ENCODE measurements at places on chromosomes 3 and 15. TPM values are rescaled to one million over a fixed set of nuclear protein-coding genes. Genes with fewer than 3 reads are reported as not detected.

- no peak overlapping the region for H3K4me3 ChIP-seq
- DNase-seq: no peak
- H3K27me3 ChIP-seq: no peaks in the 10 kb centered on the region
- H3K36me3 ChIP-seq: no peaks in the 10 kb centered on the region
- H3K27ac ChIP-seq: no peak overlapping the region
- H3K4me1 ChIP-seq: no peaks in the 10 kb centered on the region
Measured at GRCh38 chr3:186013312-186013711, 75.5 kb upstream of the TRA2B start.

DNA sequence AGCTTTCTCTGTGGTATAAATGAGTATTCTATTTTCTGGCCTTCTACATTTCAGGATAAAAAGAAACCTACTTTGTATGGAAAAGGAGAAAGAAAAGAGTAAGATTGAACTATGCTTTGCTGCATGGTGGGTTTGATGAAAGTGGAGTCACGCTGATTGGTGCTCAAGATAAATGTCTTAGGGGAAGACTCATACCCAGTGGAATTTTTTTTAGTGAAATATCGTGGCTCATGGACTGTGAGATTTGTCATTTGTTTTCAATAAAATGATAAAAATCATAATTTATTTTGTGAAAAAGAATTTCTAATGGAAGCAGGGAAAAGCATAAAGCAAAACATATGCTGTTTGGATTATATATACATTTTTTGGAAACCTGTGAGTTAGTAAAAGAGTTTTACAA lies 292.5 kb downstream of the ZPLD1 start:
- H3K27ac ChIP-seq: no peak overlapping the region
- no peaks in the 10 kb centered on the region for H3K4me1 ChIP-seq
- no peak for DNase-seq
- H3K4me3 ChIP-seq: no peak overlapping the region
- H3K27me3 ChIP-seq: no peaks in the 10 kb centered on the region

DNA sequence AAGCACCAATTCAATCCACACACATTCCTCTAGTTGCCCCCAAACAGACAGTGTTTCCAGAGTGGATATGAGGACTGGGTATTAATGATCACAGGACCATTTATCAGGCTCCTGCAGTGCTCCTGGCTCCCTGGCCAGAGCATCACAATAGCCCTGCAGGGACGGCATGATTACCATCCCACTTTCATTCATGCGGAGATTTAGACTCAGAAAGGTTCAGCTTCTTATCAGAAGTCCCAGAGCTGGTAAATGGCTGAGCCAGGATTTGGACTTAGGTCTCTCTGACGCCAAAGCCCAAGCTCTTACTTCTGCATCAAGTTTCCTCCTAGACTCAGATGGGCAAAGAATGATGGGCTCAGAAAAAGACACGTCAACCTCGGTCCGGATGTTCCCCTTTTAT lies 2.9 kb upstream of the EPHB3 start:
- H3K27ac ChIP-seq: no peak overlapping the region
- H3K4me3 ChIP-seq: no peak overlapping the region
- no peaks in the 10 kb centered on the region for H3K36me3 ChIP-seq

DNA sequence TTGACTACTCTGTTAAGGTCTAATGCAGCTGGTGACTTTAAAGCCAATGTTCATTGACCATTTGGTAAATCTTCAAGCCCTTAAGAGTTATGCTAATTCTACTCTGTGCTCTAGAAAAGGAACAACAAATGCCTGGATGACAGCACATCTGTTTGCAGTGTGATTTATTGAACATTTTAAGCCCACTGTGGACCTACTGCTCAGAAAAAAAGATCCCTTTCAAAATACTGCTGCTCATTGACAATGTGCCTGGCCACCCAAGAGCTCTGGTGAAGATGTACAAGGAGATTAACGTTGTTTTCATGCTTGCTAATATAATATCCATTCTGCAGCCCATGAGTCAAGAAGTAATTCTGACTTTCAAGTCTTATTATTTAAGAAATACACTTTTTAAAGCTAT lies 110.8 kb downstream of the TBC1D5 start:
- H3K27ac ChIP-seq: no peak overlapping the region
- no peaks in the 10 kb centered on the region for H3K27me3 ChIP-seq
- no peaks in the 10 kb centered on the region for H3K36me3 ChIP-seq
- DNase-seq: no peak
- no peak overlapping the region for H3K4me3 ChIP-seq
- no peaks in the 10 kb centered on the region for H3K4me1 ChIP-seq

DNA sequence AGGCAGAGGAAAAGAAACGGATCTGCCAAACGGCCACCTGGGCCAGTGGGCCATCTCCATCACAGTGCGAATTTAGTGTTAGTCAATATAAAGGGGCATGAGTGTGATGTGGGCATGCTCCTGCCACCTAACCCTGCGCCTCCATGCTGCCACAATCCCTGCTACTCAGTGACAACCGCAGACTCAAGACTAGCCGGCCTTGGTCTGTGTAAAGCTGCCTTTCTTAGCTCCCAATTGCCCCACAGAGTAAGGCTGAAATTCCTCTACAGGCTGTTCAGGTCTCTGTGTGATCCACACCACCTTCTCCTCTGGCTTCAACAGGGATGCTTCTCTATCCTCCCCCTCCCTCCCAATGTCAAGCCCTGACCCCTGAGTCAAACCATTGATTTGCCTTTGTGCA lies 269.7 kb downstream of the XXYLT1 start:
- H3K4me3 ChIP-seq: no peak overlapping the region
- no peaks in the 10 kb centered on the region for H3K36me3 ChIP-seq
- no peak for DNase-seq
- peaks cover 22% of the 10 kb centered on the region for H3K4me1 ChIP-seq
- no peaks in the 10 kb centered on the region for H3K27me3 ChIP-seq

DNA sequence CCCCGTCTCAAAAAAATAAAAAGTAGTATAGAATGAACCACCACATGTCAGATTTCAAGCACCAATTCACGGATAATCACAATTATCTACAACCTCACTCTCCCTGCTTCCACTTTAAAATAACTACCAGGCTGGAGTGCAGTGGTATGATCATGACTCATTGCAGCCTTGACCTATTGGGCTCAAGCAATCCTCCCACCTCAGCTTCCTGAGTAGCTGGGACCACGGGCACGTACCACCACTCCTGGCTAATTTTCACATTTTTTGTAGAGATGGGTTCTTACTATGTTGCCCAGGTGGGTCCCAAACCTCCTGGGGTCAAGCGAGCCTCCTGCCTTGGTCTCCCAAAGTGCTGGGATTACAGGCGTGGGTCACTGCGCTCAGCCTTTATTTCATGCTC lies 38.1 kb upstream of the LDHAL6B start:
- DNase-seq: no peak
- H3K27me3 ChIP-seq: no peaks in the 10 kb centered on the region
- peaks cover 13% of the 10 kb centered on the region for H3K36me3 ChIP-seq
- H3K4me3 ChIP-seq: no peak overlapping the region
- H3K27ac ChIP-seq: peak overlapping the region; percentile 71

DNA sequence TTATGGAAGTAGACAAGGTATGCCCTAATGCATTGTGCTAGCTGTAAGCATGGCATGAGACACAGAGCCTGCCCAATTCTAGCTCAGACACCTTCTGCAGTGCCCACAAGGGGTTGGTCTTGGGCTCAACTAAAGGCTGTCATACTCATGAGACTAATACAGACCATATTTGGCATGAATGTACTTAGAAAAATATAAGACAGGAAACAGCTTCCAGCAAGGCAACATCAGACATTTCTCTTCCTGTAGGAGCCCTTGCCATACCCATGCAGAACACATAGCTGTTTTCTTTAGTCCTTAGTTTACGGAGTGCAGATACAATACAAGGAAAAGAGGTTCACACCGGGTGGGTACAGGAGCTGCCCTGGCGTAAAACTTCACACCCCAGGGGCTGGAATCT lies 30.5 kb upstream of the NR1I2 start:
- peaks cover 4% of the 10 kb centered on the region for H3K36me3 ChIP-seq
- H3K4me1 ChIP-seq: no peaks in the 10 kb centered on the region
- H3K27me3 ChIP-seq: no peaks in the 10 kb centered on the region

GRCh38 chr3:185094697-185095096 lies 58.2 kb downstream of the C3orf70 start:
- H3K4me1 ChIP-seq: no peaks in the 10 kb centered on the region
- no peaks in the 10 kb centered on the region for H3K36me3 ChIP-seq
- no peak overlapping the region for H3K4me3 ChIP-seq

GRCh38 chr15:85964471-85964870 lies 115.2 kb upstream of the AGBL1 start:
- no peaks in the 10 kb centered on the region for H3K4me1 ChIP-seq
- no peaks in the 10 kb centered on the region for H3K36me3 ChIP-seq
- no peaks in the 10 kb centered on the region for H3K27me3 ChIP-seq
- no peak overlapping the region for H3K4me3 ChIP-seq

DNA sequence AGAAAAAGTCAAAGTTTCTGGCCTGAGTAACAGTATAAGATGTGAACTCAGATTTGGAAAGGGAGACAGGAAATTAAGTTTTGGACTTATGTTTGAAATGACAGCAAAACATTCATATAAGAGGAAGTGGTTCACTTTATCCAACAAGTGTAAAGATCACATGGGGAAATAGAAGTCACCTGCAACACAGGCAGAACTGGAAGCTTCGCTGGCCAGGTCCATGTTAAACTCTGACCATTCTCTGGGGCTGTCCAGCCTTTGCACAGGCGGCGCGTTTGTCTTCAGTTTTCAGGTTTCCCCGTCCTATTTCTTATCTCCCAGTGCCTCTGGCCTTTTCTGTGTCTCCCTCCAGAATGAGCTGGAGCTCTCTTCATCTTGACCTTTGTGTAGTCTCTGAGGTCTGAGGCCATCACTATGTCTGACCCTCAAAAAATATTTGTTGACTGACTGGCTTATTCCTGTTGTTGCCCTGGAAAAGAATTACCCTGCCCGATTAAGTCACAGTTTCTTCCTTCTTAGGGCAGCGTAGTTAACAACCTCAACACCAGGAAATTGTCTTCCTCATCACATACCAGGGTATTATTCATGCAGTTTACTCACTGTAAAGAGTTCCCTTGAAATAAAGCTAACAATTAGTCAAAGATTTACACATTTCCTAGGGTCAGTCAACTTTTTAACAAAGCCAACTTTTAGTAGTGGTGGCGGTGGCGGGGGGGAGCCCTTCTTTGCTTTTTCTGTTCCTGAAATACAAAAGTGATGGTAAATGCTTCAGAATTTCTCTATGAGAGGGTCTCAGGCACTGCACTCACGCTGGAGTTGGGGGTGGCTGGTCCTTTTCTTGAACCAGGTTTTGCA lies 959 bp upstream of the RASA2 start:
- peak overlapping the region; percentile 89 for H3K4me3 ChIP-seq
- DNase-seq: peak; percentile 32
- H3K4me1 ChIP-seq: peaks cover 28% of the 10 kb centered on the region
- H3K36me3 ChIP-seq: no peaks in the 10 kb centered on the region

DNA sequence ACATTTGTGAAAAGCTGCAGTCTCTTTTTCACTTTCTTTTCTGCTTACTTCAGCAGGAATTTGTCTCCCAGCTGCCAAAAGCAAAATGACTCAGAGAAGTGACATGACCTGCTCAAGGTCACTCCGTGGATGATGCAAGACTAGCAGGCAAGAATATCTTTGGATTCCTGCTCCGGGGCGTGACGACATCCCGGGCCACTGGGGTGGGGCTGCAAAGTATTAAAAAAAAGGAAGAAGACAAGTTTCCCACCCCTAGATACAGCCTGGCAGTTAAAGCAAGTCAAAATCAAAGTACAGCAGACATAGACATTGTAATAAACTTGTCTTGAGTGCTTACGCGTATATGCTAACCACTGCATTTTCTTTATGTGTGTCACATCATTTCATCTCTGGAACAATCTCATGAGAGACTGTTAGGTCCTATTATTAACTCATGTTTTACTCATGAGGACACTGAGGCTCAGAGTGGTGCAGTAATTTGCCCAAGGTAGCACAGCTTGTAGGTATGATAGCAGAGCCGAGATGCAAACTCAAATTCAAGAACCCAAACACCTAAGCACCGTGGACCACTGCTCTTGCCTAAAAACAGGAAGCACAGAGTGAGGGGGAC lies 485.2 kb upstream of the PROK2 start:
- peak overlapping the region; percentile 81 for H3K27ac ChIP-seq
- no peaks in the 10 kb centered on the region for H3K27me3 ChIP-seq
- H3K4me1 ChIP-seq: peaks cover 53% of the 10 kb centered on the region
- H3K36me3 ChIP-seq: no peaks in the 10 kb centered on the region
- H3K4me3 ChIP-seq: no peak overlapping the region
- DNase-seq: peak; percentile 87

- no peak for DNase-seq
- no peaks in the 10 kb centered on the region for H3K36me3 ChIP-seq
- H3K4me1 ChIP-seq: no peaks in the 10 kb centered on the region
- no peak overlapping the region for H3K4me3 ChIP-seq
Measured at GRCh38 chr3:100518244-100518643, 25.8 kb downstream of the TMEM45A start.

GRCh38 chr3:172641291-172641690 lies 69.6 kb downstream of the NCEH1 start:
- no peaks in the 10 kb centered on the region for H3K4me1 ChIP-seq
- H3K4me3 ChIP-seq: no peak overlapping the region
- DNase-seq: no peak

DNA sequence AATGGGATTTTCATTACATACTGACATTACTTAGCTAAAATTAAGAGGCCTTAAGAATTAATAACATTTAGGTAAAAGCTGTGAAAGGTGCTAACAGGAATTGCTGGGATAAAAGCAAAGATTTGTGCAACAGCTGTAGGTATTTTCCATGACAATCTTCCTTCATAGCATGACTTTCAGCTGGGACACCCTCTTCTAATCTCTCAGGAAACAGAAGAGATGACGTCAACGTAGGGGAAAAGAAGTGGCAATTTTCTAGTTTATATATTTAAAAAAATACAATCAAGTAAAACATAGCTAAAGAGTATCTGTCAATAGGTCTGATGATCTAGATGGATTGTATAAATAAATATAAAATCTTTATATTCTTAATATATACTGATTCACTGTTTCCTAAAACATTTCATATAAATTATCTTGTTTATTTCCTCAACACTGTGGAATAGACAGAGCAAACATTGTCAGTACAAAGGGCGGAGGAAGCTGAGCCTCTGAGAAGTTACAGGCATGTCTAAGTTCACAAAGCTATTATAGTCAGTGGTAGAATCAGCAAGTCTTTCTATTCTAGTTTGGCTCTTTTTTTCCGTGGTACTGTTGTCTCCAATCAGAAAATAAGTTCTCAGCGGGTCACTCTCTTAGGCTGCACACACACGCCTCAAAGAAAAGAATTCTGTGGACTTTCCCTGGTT lies 217.0 kb downstream of the P3H2 start:
- no peaks in the 10 kb centered on the region for H3K4me1 ChIP-seq
- H3K27me3 ChIP-seq: no peaks in the 10 kb centered on the region
- H3K27ac ChIP-seq: no peak overlapping the region
- no peak overlapping the region for H3K4me3 ChIP-seq
- no peak for DNase-seq

The CHRNA5 gene
- not detected for total RNA-seq

The CD200R1 gene
- under 0.01 TPM for total RNA-seq

The MST1R gene
- total RNA-seq: 38.6 TPM

The CADPS gene
- not detected for total RNA-seq

The DNASE1L3 gene
- total RNA-seq: 0.59 TPM

The FES gene
- total RNA-seq: 76.7 TPM

Data from upper lobe of left lung (tissue), 6 donors.